ENCODE measurements at places on chromosomes 2 and 18.
A peak's percentile ranks its signal among the peaks of the same experiment; 100 is the strongest.

DNA sequence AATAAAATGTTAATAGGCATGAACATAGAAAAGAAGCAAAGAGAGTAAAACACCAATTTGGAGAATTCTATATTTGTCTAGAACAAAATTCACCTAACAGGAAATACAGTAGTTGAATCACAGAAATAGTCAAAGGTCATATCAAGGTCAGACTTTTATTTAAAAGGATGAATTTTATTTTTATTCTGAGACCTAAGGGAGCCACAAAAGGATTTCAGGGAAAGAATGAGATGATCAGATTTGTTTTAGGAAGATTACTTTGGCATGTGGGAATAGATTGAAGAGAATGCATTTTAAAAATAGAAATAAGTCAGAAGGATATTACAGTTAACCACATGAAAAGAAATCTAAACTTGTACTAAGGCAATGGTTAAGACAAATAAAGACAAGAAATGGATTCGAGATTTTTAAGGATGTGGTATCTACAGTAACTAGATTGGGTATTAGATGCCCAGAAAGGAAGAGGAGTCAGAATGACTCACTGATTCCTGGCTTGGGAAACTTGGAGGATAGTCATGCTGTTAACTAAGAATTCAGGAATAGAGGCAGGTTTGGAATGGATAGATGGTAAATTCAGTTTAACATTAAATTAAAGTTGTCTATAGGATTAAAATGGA lies 56.0 kb downstream of the METTL4 start:
- DNase-seq, result no peak

DNA sequence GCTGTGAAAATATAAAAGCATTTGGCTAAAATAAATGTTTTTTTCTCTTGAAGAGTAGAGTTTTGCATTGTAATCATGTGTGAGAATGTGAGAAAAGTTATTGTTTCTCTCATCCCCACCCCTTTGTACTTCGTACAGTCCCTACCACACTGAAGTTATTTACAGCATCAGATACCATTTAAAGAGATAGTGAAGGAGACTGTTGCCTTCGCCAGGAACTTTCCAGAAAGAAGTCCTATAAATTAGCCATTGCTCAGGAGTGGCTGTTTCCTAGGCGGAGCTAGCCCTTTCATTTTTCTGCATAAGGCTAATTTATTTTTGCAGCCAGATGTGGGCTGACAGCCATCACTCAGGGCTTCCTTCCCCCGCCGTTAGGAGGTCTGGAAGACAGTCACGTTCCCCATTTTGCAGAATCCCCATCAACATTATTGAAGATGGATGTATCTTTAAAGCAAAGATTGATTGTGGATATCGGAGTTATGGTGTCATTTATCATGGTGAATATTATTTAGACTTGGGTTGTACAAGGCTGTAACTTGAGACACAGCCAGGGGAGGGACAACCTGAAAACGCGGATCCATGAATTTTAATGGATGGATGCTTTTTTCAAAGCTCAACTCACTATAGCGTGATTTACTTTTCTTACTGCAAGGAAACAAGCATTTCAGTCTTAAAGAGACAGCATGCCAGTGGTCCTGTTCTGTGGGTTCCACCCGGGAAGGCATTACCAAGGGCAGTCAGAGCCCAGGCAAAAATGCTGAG lies 17.1 kb downstream of the TSHZ1 start:
- no peak for DNase-seq

- no peak for DNase-seq
Measured at GRCh38 chr2:75558786-75559679, 1.7 kb downstream of the EVA1A start.

DNA sequence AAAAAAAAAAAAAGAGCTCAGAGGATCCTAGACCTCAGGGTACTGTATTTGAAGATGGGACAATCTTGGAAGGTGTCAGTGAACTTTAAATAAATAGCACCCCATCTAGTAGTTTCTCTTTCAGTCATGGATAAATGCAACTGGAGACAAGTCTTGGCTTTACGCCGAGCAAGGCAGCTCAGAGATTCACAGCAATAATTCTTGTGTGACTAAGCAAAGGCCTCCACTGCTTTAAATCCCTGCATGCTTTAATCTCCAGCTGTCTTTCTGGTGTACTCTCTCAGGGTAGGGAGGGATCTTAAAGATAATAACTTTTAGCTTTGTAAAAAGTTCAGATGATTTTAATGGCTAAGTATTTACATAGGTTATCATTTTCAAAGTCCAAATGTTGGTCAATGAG lies 36.3 kb downstream of the NRXN1 start:
- DNase-seq, result no peak

DNA sequence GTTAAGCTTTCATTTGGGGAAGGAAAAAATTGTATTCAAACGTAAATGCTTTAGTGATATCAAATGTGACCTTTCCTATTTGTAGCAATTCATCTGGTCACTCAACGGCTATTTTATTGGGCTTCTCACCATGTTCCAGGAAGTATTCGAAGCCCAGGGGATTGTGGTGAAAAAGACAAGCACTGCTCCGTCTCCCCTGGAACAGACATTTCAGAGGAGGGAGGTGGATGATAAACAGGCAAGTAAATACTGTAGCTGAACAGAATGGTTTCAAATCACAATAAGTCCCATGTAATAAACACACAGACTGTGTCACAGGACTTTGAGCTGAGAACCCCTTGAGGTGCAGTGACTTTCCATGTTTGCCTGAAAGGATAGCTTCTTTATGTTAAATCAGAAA lies 464.7 kb upstream of the HNRNPA3 start:
- DNase-seq, result no peak

DNA sequence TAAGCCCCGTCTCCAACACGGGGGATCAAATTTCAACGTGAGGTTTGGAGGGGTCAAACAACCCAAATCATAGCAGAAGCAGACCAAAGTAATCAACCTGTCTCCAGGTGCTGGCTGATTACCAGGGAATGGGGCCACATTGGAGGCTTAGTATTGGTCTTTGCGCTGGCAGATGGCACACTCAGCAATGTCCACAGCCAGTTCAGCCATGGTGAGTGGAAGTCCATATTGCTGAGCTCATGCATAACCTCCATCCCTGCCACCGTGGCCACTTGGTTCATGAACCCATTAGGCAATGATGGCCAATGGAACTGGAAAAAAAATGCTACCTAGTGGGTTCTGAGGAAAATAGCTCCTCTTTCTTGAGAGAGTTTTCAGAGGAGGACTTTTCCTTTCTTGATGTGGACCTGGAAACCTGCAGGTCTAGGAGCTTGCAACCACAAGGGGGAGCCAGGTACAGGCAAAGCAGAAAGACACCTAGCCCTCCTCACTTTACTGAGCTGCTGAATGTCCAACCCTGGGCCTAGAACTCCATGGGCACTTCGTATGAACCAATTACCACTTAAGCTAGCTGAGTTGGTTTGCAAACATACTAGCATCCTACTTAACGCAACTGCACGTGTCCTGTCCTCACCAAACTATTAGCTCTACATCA lies 128.0 kb upstream of the GYPC start:
- DNase-seq, result peak; percentile 75

DNA sequence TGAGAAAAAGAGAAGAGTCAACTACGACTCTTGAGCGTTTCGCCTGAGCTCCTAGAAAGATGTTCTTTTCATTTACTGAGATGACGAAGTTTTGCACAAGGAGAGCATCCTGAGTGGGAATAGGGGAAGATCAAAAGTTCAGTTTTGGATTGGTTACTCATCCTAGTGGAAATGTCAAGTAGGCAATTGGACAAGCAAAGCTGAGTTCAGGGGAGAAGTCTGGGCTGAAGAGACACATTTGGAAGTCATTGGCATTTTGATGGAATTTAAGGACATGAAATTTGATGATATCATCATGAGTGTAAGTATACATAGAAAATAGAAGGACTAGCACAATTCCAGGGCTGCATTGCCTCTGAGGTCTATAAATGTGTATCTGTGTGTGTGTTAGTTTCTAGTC lies 416.6 kb downstream of the RAD51AP2 start:
- no peak for DNase-seq

GRCh38 chr2:21500401-21500945 lies 376.7 kb downstream of the TDRD15 start:
- DNase-seq, result no peak

DNA sequence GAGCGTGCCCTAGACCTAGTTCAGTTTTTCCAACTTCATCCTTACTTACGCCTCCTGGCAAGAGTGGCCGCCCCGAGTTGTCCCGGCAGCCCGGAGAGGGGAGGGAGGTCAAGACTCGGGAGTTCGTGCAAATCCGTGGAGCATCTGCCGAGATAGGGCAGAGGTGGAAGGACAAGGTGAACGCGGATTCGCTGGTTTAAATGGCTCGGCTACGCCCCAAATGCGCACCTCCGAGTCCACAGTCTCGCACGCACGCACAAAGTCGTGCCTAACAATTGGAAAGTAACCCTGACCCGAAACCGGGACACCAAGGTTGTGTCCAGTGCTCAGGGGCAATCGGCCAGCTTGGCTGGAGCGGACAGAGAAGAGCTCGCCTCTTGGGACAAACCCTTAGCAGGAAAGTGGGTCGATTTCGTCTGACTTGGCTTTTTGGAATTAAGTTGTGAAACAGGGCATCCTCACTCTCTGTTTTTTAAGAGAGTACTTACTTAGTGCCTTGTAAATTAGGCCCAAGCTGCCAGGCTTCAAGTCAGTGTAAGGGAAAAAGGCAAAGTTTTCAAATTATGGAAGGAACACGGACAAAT lies 726 bp upstream of the SS18 start:
- no peak for DNase-seq

DNA sequence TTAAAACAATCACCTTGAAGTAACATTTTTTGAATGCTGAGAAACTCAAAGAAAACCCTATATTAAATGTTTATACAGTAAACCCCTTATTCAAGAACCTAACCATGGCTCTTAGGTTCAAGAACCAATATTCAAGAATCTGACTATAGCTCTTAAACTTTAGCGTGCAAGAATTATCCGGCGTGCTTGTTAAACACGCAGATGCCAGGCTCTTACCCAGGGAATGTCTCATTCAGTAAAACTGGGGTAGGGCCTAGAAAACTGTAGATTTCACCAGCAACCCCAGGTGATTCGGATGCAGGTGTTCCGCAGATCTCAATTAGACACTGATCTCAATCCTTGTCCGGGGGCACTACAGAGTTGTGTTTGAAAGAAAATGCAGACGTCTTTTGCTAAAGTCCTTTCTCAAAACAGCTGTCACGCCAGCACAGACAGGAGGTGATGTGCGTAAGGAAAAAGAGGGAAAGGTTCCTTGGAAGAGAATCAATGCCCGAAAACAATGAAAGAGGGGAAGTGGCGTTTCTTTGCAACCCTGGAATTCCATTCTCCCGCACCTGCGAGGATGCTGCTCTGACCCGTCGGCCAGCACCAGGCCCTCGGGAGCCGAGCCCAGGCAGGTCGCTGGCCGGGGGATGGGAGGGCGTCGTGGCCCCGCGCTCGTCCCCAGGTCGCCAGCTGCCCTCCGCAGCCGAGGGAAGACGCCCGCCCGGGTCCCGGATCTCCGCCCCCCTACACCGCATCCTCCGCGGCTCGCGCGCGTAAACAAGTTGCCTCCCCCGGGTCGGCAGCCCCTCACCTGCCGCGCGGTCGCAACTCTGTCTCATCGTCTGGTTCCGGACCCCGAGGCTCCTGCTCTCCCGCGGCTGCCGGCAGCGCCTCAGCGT lies 851 bp downstream of the EIF2AK3 start:
- no peak for DNase-seq

- no peak for DNase-seq
Measured at GRCh38 chr18:49610022-49610445, 48.2 kb downstream of the LIPG start.

- DNase-seq, result no peak
Measured at GRCh38 chr2:151228847-151229512, 32.7 kb downstream of the RBM43 start.

GRCh38 chr18:62505669-62506494 lies 16.9 kb upstream of the ZCCHC2 start:
- no peak for DNase-seq

DNA sequence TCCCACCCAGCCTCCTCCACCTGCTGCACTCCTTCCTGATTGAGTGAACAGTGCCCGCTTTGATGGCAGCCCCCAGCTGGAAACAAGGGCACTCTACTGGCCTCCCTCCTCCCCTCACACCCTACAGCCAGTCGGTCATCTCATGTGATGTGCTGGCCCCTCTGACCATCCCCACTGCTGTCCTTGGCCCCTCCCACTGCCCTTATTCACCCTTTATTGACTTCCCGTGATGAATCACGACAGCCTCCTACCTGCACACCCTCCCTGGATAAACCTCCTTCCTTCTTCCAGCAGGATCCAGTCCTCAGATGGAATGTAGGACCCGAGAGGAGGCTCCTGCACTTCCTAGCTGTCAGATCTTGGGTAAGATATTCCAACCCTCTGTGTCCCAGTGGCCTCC lies 186.5 kb upstream of the SH3BP4 start:
- no peak for DNase-seq

Measured in Jurkat, Clone E6-1 (cell line).